Left lung (tissue), 14 donors: ENCODE measurements at places on chromosomes 3 and 15. TPM values are rescaled to one million over a fixed set of nuclear protein-coding genes. Genes with fewer than 3 reads are reported as not detected.
A peak's percentile ranks its signal among the peaks of the same experiment; 100 is the strongest.

The CSPG5 gene
- total RNA-seq, result 3.8 TPM

The C2CD4B gene
- total RNA-seq, result 4.2 TPM

The CPEB1 gene
- 1.3 TPM for total RNA-seq

The GHSR gene
- not detected for total RNA-seq

The ADGRG7 gene
- not detected for total RNA-seq

The PLSCR4 gene
- 63.5 TPM for total RNA-seq

The SLC7A14 gene
- total RNA-seq, result not detected

The MTHFS gene
- total RNA-seq, result 30.5 TPM

The CCR3 gene
- 0.20 TPM for total RNA-seq

GRCh38 chr15:58398071-58398470, 33.7 kb upstream of the LIPC start:
- no peak for DNase-seq
- H3K27me3 ChIP-seq, result no peaks in the 10 kb centered on the region
- H3K4me1 ChIP-seq, result no peaks in the 10 kb centered on the region
- H3K4me3 ChIP-seq, result no peak overlapping the region

- no peaks in the 10 kb centered on the region for H3K36me3 ChIP-seq
- DNase-seq, result no peak
- H3K4me3 ChIP-seq, result no peak overlapping the region
- no peak overlapping the region for H3K27ac ChIP-seq
- no peaks in the 10 kb centered on the region for H3K27me3 ChIP-seq
Observed at GRCh38 chr3:144197116-144197515, 225.5 kb downstream of the DIPK2A start.

GRCh38 chr15:78341057-78341987, 1.2 kb downstream of the CRABP1 start:
- no peaks in the 10 kb centered on the region for H3K36me3 ChIP-seq
- DNase-seq, result peak; percentile 72
- no peak overlapping the region for H3K27ac ChIP-seq

- no peaks in the 10 kb centered on the region for H3K4me1 ChIP-seq
- H3K27me3 ChIP-seq, result no peaks in the 10 kb centered on the region
- H3K4me3 ChIP-seq, result no peak overlapping the region
Observed at GRCh38 chr3:40901298-40901697, 298.0 kb upstream of the CTNNB1 start.

DNA sequence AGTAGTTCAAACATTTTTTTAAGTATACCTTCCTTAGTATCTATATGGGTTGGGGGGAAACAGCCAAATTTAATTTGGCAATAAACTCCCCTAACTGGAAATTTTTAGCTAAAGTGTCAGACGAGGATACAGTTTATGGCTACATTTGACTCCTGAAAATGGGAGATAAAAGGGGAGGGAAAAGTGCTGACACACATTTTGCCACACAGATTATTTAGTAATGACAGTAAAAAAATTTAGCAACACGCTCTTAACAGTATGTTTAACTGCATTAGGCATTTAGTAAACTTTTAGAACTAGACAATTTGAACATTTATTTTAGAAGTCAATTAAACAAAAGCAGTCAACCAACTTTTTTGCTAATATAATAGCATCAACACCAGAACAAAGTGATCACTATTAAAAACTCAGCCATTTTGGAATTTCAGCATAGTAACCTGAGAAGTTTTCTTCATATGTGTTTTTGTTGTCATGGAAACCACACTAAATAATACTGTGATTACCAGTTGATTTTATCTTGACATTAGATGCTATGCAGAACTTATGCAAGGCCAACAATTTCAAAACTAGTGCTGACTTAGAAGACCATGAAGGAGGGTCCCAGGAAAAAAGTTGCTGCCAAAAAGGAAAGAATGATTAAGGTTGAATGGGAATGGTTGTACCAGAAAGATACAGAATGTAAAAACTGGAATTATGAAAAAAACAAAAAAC, 47.0 kb upstream of the TFG start:
- no peaks in the 10 kb centered on the region for H3K36me3 ChIP-seq
- DNase-seq, result no peak
- no peak overlapping the region for H3K27ac ChIP-seq
- no peaks in the 10 kb centered on the region for H3K4me1 ChIP-seq

GRCh38 chr15:45389351-45389750, 11.0 kb upstream of the GATM start:
- no peak for DNase-seq
- no peaks in the 10 kb centered on the region for H3K36me3 ChIP-seq
- no peak overlapping the region for H3K4me3 ChIP-seq
- no peak overlapping the region for H3K27ac ChIP-seq
- H3K4me1 ChIP-seq, result peaks cover 8% of the 10 kb centered on the region
- H3K27me3 ChIP-seq, result peaks cover 4% of the 10 kb centered on the region

DNA sequence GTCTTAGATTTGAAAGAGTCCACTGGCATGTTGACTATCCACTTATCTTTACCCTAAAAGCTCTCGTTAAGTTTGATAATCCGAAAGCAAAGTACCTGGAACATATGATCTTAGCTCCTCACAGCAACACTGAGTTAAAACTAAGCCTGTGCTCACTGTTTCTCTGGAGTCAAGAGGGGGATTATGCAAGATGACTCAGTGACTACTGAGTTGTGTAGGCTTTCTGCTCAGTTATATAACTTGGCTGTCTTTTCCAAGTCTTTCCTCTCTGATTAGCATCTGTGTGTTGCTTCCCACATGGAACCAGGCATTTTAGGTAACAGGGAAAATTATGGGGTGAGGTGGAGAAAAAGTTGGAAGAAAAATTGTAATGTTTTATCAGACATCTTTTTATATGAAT, 31.2 kb upstream of the MYO5C start:
- peaks cover 68% of the 10 kb centered on the region for H3K36me3 ChIP-seq
- H3K4me3 ChIP-seq, result no peak overlapping the region
- H3K4me1 ChIP-seq, result no peaks in the 10 kb centered on the region
- no peaks in the 10 kb centered on the region for H3K27me3 ChIP-seq
- peak overlapping the region; percentile 40 for H3K27ac ChIP-seq
- DNase-seq, result no peak

- H3K27ac ChIP-seq, result no peak overlapping the region
- no peak for DNase-seq
- peaks cover 16% of the 10 kb centered on the region for H3K4me1 ChIP-seq
- no peak overlapping the region for H3K4me3 ChIP-seq
- no peaks in the 10 kb centered on the region for H3K27me3 ChIP-seq
Observed at GRCh38 chr3:193870376-193871219, 265.4 kb upstream of the HES1 start.

DNA sequence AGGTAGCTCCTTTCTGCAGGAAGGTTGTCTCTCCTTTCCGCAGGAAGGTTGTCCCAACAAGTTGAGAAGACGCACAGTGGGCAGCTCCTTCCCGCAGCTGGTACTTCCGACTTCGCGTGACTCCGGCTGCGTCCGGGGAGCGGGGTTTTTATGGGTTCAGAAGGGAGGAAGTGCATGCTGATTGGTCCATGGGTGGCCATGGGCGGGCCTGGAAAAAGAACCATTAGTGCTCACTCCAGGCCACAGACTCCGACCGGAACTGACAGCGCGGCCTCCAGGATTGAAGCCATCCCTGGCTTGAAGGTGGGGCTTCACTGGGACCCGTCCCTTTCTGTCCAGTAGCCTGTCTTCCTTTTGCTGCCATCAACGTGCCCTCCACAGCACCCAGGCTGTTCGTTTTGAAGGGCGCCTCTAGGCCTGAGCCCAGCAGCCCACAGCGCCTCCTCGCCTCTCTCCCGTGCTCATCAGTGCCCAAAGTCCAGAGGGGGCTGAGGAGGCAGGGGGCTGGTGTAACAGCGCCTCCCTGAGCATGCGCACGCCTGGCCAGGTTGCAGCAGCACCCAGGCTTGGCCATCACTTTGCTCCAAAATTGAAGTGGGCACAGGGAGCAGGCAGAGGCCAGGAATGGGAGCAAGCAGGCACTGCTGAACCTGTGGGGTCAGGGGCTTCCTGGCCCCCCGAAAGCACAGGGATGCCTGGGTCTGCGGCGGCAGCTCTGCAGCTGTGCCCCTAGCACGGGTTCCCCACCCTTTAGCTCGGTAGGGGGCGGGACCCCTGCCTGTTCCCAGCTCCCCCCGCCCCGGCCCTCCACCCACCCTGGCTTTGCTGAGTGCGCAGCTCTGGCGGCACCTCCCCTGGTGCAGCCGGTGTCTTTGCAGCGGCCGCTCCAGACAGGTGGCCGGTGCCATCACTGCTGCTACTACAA, 330.6 kb upstream of the MCTP2 start:
- H3K36me3 ChIP-seq, result no peaks in the 10 kb centered on the region
- no peaks in the 10 kb centered on the region for H3K4me1 ChIP-seq
- no peak for DNase-seq
- H3K27ac ChIP-seq, result no peak overlapping the region

GRCh38 chr3:112390783-112391641, 58.1 kb downstream of the CD200 start:
- no peaks in the 10 kb centered on the region for H3K36me3 ChIP-seq
- peaks cover 23% of the 10 kb centered on the region for H3K4me1 ChIP-seq
- peak overlapping the region; percentile 74 for H3K27ac ChIP-seq
- DNase-seq, result no peak
- H3K4me3 ChIP-seq, result no peak overlapping the region

GRCh38 chr15:59894835-59895234, 109.3 kb upstream of the FOXB1 start:
- H3K27me3 ChIP-seq, result no peaks in the 10 kb centered on the region
- no peaks in the 10 kb centered on the region for H3K4me1 ChIP-seq
- no peak for DNase-seq

- no peak overlapping the region for H3K27ac ChIP-seq
- H3K4me1 ChIP-seq, result no peaks in the 10 kb centered on the region
- no peaks in the 10 kb centered on the region for H3K36me3 ChIP-seq
- no peak for DNase-seq
- H3K4me3 ChIP-seq, result no peak overlapping the region
Observed at GRCh38 chr15:86935841-86936240, 856.2 kb downstream of the AGBL1 start.

GRCh38 chr3:76063019-76063418, 277.7 kb upstream of the ZNF717 start:
- no peaks in the 10 kb centered on the region for H3K27me3 ChIP-seq
- no peak for DNase-seq
- H3K36me3 ChIP-seq, result no peaks in the 10 kb centered on the region
- H3K4me3 ChIP-seq, result no peak overlapping the region

DNA sequence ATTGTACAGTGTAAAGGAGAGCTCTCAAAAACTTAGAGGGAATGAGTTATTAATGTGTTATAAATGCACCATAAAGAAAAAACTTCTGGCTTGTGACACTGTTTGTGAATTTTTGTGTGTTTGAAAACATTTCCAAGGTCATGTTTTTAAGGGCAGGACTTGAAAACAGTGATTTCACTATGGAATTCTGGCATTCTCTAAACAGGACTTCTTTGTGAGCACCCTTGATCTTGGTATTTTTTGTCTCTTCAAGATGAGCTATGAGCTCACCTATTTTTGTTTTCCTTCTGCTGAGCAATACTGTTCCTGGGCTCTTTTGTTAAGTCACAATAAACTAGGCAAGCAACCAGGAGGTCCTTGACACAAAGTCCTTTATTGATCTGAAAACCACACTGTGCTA, 284.4 kb downstream of the RBMS3 start:
- no peaks in the 10 kb centered on the region for H3K4me1 ChIP-seq
- no peaks in the 10 kb centered on the region for H3K27me3 ChIP-seq
- no peak overlapping the region for H3K27ac ChIP-seq

DNA sequence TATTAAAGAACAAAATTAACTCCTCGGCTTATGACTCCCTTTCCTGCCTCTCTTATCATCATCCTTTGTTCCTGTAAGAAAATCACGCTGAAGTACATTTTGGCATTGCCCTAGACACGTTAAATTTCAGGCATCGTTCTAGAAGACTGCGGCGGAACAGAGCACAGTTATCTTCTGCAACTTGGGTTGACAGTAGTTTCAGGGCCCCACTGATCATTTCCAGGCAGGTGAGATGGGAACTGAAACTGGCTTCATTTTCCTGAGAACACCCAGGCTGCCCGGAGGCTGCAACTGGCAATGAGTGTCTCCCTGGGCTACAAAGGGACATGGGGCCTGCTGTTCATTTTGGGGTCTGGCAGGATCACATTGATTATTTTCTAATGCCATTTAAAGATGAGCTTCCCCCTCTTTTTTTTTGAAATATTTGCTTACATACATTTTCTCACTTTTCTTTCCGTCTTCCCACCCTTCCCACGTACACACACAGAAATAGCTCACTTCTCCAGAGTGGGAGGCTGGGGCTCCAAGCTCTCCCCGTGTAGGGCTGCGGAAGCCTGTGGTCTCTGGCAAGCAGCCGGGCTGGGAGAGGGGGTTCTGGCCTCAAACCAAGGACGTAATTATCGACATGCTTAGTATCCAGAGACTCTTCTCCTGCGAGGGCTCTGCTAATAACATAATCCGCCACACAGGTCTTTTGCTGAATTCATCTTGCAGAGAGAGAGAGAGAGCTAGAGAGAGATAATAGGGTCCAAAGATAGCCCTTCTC, 267.4 kb downstream of the ABHD5 start:
- no peak overlapping the region for H3K4me3 ChIP-seq
- no peak overlapping the region for H3K27ac ChIP-seq
- H3K36me3 ChIP-seq, result no peaks in the 10 kb centered on the region

DNA sequence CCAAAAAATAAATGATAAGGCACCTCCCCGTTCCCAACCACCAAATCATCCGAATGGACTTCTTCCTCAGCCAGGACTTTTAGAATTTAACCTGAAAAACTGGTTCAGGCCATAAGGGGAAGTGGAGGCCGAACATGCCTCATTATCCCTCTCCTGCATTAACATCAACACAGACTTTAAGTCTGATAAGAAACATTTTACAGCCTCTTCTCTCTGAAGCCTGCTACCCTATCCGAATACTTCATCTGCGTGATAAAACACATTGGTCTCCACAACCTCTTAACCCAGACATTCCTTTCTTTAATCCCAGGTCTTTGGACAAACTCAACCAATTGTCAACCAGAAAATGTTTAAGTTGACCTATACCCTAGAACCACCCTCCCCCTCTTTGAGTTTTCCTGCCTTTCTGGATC, 850 bp upstream of the SLC41A3 start:
- H3K4me1 ChIP-seq, result peaks cover 17% of the 10 kb centered on the region
- no peaks in the 10 kb centered on the region for H3K36me3 ChIP-seq
- H3K4me3 ChIP-seq, result no peak overlapping the region
- no peak for DNase-seq
- no peaks in the 10 kb centered on the region for H3K27me3 ChIP-seq

GRCh38 chr3:193851428-193851847, 258.4 kb downstream of the OPA1 start:
- no peak overlapping the region for H3K4me3 ChIP-seq
- no peak for DNase-seq
- H3K27ac ChIP-seq, result no peak overlapping the region
- peaks cover 7% of the 10 kb centered on the region for H3K4me1 ChIP-seq

DNA sequence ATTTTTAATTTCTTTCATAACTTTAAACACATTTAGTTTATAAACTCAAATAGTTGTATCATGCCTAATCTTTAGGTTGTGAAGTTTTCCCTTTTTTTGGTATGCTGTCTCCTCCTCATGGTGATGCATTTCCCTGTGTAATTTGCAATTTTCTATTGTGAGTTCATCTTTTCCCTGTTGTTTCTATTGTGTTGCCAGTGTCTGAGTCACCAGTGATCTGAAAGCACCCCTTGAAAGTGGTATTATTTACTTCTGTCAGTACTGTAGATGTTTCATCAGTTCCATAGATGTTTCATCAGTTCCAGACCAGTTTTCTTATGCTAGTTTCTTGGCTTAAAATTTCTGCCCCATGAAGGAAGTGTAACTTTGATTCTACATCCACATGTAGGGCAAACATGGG, 80.6 kb downstream of the OXSM start:
- no peaks in the 10 kb centered on the region for H3K27me3 ChIP-seq
- DNase-seq, result no peak
- H3K27ac ChIP-seq, result no peak overlapping the region
- H3K36me3 ChIP-seq, result no peaks in the 10 kb centered on the region
